ENCODE measurements at places on chromosomes 12 and 14.

DNA sequence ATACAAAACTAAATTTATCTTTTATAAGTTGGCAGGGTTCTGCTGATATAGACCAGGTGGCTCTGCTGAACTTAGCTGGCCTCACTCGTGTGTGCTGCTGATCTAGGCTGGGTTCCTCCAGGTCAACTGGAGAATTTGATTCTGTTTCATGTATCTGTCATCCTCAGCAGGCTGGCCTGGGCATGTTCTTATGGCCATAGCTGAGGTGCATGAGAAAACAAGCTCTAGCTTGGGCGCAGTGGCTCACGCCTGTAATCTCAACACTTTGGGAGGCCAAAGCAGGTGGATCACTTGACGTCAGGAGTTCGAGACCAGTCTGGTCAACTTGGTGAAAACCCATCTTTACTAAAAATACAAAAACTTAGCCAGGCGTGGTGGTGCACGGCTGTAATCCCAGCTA is 24.3 kb upstream of the BCL2L14 start:
- DNase-seq: peak; percentile 49

DNA sequence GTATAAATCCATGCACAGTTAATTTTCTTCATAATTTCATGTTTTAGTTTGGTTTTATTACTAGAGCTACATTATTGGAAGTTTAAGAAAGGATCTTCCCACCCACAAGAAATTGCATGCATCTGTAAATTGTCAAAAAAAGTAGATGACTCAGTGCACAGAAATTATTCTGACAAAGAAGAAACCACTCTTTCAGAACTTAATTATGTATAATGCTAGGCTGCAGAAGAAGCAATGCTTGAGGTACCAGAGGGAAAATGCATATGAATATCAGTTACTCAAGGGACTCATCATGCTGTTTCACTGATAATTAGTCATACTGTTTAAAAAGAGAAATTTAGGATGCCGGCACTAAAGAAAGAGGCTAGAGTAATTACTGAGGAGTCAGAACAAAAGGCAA is 147.0 kb downstream of the SLC16A7 start:
- DNase-seq: no peak

DNA sequence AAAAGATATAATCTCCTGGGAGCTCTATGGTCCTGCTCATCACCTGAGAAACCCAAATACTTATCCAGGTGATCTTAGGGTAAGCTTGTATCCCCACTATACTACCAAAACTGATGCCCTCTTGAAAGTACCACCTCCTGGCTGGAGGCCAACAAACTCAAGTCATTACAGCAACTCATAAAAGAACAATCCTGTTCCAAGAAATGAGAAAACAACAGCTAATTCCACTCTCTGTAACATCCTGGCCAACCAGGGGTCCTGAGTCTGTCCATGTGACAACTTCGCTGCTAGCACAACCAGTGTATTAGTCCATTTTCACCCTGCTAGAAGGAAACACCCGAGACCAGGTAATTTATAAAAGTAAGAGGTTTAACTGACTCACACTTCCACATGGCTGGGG is 190.0 kb upstream of the BMP4 start:
- no peak for DNase-seq

DNA sequence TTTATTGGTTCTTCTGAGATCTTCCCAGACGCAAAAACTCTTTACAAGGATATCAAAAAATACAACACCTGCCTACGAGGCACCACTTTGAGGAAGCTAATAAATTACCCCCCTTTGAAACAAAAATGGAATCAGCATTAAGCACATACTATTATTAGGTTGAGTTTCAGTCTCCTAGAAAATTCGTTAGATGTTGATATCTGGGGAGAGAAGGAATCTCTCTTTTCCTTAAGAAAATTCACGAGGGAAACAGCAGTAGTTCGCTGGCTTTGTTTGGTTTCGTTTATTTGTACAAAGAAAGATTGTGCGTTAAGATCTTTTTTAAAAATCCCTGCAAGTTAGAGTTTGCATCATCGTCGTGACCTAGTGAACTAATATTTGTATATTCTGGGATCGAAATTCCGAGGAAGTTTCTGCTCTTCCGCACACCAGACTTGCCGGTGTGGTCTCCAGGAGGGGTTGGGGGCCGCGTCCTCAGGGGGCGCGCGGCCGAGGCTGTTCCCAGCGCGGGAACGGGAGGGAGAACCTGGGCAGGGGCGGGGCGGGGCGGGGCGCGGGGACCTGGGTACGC is 12.1 kb downstream of the NKX2-1 start:
- DNase-seq: no peak

DNA sequence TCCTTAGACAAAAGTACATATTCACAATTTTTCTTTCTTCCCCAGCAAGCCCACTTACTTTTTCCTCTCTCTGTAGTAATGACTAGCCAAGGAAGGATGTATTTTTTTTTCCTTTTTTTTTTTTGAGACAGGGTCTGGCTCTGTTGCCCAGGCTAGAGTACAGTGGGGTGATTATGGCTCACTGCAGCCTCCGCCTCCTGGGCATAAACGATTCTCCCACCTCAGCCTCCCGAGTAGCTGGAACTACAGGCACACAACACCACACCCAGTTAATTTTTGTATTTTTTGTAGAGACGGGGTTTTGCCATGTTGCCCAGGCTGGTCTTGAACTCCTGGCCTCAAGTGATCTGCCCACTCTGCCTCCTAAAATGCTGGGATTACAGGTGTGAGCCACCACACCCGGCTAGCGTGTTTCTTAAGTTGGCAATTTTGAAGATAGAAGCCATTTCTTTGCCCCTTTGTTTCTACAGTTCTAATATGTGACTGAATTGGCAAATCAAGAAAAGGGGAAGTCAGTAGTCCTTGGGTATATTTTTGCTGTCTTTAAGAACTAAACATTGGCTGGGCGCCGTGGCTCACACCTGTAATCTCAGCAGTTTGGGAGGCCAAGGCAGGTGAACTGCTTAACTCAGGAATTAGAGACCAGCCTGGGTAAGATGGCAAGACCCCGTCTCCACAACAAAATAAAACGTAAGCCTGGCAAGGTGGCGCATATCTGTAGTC is 3.2 kb upstream of the NACA start:
- no peak for DNase-seq

DNA sequence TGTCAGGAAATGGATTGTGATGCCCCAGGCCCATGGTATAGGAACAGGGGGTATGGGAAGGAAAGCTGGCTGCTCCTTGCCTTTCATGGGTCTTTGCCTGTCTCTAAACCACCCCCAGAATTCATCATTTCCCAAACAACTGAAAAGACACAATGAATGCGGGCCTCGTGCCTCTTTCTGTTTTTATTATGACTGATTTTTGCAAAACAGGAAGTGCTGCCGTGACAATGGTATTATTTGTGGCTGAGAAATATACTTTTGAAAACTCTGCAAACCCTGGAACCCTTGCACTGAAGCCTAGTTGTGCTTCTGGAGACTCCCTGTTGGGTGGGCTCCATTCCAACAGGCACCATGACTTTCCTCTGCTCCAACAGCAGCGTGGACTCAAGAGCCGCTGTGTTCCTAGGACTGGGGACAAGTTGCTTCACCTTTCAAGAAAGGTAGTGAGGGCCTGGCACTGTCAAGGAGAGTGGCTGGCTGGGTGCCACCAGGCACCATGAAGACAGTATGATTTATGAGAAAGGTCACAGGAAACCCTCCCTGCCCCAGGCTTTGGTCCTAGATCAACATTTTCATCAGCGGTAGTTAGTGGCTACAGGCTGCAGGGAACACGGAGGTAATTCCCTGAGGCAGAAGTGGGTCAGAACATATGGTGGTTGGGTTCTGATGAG is 4.8 kb upstream of the DGLUCY start:
- DNase-seq: peak; percentile 24

GRCh38 chr14:101980700-101981099 is 16.3 kb downstream of the DYNC1H1 start:
- peak; percentile 88 for DNase-seq

GRCh38 chr12:52729147-52729546 is 25.8 kb upstream of the KRT77 start:
- DNase-seq: no peak

DNA sequence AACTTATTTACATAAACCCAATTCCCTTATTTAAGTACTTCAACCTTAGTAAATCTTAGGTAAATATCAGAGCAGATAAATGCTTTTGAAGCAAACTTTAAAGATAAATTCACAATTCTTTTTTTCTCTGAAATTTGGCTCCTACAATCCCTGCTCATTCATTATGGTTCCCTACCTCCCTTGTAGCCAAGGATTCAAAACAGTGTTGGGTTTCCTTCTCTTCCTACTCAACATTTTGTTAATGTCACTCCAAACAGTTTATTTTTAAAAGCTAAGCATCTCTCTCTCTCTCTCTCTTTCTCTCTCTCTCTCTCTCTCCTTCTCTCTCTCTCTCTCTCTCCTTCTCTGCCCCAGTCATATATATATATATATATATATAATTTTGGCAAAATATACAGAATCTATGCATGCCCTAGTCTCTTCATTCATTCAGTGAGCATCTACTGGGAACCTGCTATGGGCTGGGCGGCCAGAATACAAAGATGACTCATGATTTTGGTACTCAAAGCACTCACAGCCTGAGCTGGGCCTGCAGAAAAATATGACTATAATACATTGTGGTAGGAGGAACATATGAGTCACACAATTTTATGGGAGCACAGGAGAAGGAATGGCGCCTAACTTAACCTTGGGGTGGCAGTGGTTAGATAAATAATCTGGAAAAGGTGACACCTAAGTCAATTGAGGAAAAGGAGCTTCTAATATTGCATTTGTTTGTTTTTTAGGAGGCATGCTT is 123.7 kb upstream of the DHRS4 start:
- DNase-seq: peak; percentile 81

- no peak for DNase-seq
Measured at GRCh38 chr14:55339770-55340169, 68.5 kb downstream of the FBXO34 start.

GRCh38 chr14:61503167-61503801 is 181.9 kb downstream of the PRKCH start:
- peak; percentile 72 for DNase-seq

DNA sequence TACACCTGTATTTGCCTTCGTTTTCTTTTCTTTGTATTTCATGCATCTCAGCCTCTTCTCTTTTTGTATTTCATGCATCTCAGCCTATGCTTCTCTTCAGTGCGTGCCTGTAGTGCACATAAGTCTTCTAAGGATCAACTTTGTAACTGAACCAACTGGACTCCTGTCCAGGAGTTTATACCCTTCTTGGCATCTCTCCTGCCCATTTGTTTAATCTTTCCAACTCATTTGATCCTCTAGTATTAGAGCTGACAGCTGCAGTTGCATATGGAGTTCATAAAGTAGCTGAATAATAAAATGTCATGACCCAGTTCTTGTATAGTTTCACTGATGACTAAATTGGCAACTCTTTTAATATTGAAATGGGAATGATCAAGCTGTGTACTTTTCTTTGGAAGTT is 89.7 kb downstream of the FGD4 start:
- DNase-seq: peak; percentile 91

DNA sequence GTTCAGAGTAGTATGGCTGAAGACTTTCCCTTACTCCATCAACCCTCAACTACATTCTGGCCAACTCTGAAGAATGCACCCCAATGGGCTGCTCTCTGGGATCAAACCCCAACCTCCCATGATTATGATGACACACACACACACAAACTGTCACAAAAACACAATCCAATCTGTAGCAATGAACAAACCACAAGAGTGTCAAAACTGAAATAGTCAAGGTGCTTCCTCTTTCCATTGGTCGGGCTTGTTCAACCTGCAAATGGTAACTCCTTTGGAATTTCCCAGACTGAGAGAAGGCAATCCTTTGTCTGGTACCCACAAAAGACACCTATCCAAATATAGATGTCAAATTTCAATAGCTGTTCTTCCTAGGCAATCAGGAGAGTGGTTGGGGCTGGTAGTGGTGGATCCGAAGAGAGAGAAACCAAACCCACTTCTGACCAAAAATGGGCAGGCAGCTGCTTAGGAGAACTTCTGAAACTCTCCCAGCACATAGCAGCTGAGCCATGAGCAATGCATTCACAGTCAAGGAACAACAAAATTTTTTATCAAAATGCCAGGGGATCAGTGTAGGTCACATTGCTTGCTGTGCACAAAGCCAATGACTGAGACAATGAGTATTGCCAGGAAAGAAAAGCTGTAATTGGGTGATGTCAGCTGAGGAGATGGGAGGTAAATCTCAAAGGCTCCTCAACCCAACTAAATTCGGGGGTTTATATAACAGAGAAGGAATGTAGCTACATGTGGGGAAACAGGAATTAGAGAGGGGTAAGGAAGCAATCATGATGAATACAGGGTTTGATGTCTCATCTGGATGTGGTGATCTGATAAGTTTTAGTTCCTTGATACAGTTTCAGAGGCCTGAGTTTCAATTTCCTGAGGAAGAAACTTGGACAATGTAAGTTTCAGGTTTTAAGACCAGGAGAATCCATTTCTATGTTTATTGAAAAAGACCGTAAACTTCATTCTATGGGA is 191.4 kb downstream of the KITLG start:
- DNase-seq: no peak

DNA sequence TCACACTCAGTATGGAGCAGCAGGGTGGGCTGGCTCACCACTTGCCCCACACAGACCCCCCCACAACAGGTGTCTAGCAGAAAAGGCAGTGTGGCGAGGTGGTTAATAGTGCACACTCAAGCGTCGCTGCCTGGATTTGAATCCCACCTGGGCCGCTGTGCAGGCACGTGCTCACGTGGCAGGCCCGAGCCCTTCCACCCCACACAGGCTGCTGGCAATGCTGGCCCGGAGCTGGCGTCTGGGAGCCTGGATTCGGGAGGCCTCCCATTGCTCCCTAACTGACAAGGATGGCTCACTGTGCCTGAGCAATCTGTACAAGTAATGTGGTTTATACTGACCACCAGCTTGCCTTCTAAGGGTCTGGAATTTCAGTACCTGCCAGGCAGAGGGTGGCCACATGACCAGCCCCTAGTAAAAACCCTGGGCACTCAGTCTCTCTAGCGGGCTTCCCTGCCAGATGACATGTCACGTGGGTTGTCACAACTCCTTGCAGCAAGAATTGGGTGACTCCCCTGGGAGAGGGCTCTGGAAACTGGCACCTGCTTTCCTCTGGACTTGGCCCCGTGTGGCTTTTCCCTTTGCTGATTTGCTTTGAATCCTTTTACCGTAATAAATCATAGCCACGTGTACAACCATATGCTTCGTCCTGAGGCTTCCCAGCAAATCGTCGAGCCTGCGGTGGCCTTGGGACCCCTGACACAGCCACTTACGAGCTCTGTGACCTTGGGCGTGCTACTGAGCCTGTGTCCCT is 72.8 kb downstream of the SCARB1 start:
- DNase-seq: no peak

- no peak for DNase-seq
Measured at GRCh38 chr12:54409267-54409666, 9.8 kb downstream of the ITGA5 start.

Measured in umbilical cord (tissue), 2 donors.